ENCODE measurements at places on chromosomes 3 and 15.

GRCh38 chr15:80099241-80099640 lies 39.8 kb downstream of the ZFAND6 start:
- DNase-seq, result no peak

- no peak for DNase-seq
Measured at GRCh38 chr15:53627279-53627678, 132.2 kb downstream of the WDR72 start.

DNA sequence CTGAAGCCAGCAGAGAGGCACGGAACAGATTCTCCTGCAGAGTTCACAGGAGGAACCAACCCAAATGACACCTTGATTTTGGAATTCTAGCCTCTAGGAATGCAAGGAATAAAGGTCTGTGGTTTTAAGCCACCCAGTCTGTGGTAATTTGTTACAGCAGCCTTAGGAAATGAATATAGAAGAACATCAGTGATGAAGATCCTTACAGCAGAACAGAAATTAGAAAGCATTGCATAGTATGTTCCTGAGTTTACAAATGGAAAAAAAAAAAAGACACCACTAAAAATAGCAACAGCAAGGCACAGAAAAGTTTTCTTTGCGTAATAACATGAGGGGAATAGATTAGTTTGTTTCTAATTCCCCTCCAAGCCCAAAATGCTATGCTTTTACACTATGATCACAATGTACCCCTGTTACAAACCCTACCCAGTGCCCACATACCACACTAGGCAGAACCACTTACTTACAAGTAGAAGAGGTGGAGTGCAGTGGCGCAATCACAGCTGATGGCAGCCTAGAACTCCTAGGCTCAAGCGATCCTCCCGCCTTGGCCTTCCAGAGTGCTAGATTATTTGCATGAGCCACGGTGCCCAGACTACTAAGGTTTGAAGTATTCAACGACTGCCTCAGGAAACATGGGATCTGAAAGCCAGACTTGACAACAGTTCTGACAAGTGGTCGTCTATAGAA lies 84.3 kb downstream of the SHQ1 start:
- DNase-seq, result no peak

DNA sequence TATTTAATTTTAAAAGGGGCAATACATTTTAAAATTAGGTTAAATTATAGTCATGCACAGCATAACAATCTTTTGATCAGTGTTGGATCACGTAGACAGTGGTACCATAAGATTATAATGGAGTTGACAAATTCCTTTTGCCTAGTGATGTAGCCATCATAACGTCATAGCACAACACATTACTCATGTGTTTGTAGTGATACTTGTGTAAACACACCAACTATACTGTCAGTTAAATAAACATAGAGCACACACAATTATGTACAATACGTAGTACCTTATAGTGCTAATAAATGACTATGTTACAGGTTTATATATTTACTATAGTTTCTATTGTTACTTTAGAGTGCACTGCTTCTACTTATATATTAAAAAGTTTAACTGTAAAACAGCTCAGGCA lies 31.2 kb downstream of the FOXB1 start:
- DNase-seq, result no peak

GRCh38 chr3:74282202-74282601 lies 332.3 kb downstream of the CNTN3 start:
- no peak for DNase-seq

Data from AG09309 (cell line).